Stimulated activated CD8-positive, alpha-beta memory T cell treated with anti-CD3 and anti-CD28 coated beads, Interleukin-2, amount 100 ng/mL, for 1 hour (primary cell): ENCODE measurements at places on chromosomes 4 and X.

- DNase-seq: no peak
Measured at GRCh38 chrX:130772776-130773143, 130.2 kb downstream of the ENOX2 start.

DNA sequence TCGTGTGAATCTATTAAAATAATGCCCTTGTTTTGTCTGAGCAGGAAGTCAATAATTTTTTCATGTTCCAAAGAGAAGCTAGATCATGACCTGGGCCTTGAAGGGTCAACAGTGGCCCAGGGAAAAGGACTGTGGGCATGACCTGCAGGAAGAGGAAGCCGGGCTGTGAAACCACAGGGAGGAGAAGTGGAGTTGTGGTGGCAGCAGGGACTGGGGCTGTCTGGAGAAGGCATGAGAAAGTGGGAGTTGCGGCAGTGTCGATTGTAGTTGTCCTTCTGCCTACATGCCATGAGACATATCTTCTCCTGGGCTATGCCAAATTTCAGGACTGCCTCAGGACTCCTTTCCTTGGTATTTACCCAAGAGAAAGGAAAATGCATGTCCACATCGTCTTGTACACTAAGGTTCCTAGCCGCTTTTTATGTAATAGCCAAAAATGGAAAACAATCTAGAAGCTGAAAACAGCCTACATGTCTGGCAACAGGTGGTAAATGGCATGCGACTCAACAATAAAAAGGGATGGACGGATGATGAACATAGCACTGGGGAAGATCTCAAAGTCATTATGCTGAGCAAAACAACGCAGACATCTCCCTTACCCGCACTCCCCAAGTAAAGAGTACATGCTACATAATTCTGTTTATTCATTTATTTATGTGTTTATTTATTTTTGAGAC lies 13.6 kb upstream of the PTTG2 start:
- DNase-seq: no peak

DNA sequence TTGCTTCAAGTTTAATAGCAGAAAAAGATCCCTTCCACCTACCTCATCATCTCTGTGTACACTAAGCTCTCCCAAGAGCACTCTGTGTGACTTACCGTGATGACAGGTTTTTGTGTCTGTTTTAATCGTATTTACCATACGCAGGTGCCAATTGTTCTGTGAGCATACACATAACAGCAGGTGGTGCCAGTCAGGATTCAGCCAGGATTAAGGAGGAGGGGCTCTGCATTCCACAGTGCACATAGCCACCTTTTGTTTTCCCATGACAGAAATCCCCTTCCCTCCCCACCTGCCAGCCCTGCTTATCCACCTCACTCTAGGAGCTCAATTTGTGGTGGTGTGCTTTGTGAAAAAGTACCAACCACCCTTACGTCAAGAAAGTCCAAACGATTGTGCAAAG lies 14.8 kb downstream of the ANK2 start:
- DNase-seq: no peak

GRCh38 chrX:17021851-17022604 lies 75.6 kb downstream of the REPS2 start:
- DNase-seq: no peak

- no peak for DNase-seq
Measured at GRCh38 chrX:82237328-82237727, 1035.4 kb downstream of the SH3BGRL start.

DNA sequence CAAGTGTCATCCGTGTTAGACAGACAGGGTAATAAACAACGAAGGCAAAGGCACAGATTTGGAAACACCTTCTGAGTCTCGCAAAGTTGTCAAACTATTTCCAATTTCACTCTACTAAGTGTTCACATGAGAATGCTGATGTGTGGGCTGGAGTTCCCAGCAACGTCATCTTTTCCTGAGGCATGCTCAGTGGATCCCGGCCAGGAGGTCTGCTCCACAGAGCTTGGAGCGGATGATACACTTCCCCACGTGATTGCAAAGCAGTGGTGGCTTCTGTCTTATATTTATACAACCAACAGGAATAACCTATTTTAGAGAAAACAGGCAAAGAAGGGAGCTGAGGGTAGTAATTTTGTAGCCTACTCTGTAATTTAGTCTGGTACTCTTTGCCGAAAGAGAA lies 40.1 kb upstream of the PDK3 start:
- DNase-seq: no peak

- DNase-seq: no peak
Measured at GRCh38 chr4:142923619-142924018, 77.5 kb upstream of the INPP4B start.

- no peak for DNase-seq
Measured at GRCh38 chr4:157012781-157013180, 41.2 kb upstream of the PDGFC start.

DNA sequence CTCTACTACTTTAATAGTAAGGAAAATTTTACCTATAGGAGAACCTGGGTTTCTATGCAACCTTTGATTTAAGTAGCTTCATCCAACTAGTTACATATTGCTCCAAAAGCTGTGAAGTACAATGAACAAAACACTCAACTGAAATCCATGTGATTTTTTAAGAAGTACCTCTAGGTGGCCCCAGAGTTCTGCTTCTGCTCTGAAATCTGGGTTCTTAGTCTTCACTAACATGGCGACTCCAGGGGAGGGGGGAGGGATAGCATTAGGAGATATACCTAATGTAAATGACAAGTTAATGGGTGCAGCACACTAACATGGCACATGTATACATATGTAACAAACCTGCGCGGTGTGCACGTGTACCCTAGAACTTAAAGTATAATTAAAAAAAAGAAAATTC lies 73.4 kb upstream of the MAGEB2 start:
- no peak for DNase-seq

- DNase-seq: no peak
Measured at GRCh38 chrX:78333521-78333920, 6.1 kb upstream of the CYSLTR1 start.

- DNase-seq: no peak
Measured at GRCh38 chrX:76172325-76172893, 453 bp upstream of the PBDC1 start.

DNA sequence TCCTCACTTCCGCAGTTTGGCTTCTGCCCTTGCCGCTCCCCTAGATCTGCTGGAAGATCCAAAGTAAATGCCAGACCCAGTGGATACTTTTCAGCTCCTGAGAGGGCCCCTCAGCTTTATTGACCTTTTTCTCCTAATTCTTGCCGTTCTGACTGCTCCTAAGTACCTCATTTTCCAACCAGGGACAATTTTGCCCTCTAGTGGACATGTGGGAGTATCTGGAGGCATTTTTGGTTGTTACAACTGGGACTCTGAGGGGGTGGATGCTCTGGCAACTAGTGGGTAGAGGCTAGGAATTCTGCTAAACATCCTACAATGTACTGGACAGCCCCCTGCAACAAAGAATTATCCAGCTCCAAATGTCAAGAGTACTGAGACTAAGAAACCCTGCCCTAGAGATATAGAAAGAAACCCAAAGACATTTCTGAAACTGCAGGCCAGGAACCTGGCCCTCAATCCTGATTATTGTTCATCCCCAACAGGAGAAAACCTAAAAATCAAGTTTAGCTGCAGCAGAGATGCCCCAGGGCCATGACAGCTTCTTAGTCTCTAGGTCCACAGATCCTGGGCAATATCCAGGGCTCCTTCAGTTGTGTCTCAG lies 3.4 kb downstream of the TEX13B start:
- no peak for DNase-seq

DNA sequence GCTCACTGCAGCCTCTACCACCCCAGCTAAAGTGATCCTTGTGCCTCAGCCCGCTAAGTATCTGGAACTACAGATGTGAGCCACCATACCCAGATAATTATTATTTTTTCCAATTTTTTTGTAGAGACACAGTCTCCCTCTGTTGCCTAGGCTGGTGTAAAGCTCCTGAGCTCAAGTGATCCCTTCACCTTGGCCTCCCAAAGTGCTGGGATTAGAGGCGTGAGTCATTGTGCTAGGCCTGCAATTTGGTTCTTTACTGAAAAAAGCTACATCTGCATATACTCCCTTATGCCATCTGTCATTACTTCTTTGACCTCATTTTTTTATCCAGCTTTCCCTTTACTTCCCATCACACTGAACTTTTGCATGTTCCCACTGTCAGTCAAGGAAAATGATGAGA lies 2012.4 kb upstream of the IGFBP7 start:
- DNase-seq: no peak

DNA sequence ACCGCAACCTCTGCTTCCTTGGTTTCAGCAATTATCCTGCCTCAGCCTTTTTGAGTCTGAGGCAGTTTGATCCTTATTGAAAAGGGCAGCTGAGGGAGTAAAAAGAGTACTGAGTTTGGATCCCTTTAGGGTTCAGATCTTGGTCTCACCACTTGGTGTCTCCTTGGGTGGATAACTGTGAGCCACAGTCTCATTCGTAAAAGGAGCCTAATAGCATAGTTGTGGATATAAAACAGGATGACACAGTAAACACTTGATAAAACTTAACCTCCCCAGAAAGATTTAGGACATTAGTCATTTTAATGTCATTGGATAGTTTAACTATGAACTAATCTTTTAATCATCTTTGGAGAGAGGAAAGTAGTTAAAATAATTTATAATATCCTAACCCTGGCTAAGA lies 173.0 kb downstream of the ANK2 start:
- no peak for DNase-seq

DNA sequence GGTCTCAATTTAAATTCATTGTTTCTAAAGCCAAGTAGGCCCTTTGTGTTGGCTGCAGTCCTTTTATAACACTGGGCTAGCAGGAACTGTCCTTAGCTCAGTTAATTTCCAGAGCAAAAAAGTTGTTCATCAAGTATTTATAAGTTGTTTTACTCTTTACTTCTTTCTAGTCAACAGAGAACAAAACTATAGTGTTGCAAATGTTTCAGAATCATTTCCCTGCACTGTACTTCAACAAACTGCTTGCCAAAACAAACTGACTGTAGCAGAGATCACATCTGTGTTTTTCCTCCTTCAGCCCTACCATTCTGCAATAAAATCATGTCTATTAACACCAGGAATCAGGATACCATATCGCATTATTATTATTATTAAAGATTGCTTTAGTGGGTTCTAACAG lies 168.5 kb upstream of the SH3RF1 start:
- DNase-seq: no peak

- no peak for DNase-seq
Measured at GRCh38 chr4:92172203-92172602, 131.6 kb upstream of the GRID2 start.
